Diencephalon (tissue), 1 donor: ENCODE measurements at places on chromosomes 12 and 14. TPM values are rescaled to one million over a fixed set of nuclear protein-coding genes. Genes with fewer than 3 reads are reported as not detected.

Gene RFX4
- total RNA-seq = 16.8 TPM

Gene POTEM
- total RNA-seq = not detected

Gene POMT2
- total RNA-seq = 19.6 TPM

Gene SLC25A47
- total RNA-seq = not detected

Gene KRT73
- total RNA-seq = not detected

Gene MGP
- total RNA-seq = 3.0 TPM

Gene TTC6
- total RNA-seq = 10.4 TPM

Gene A2M
- total RNA-seq = 87.9 TPM

Gene TSPAN19
- total RNA-seq = 0.92 TPM

Gene PPP1R13B
- total RNA-seq = 18.9 TPM

Gene HOXC13
- total RNA-seq = not detected

Gene KRT5
- total RNA-seq = 0.46 TPM

Gene STAC3
- 1.4 TPM for total RNA-seq

Gene MVK
- 16.4 TPM for total RNA-seq

Gene IAPP
- not detected for total RNA-seq

Gene TSHR
- 0.92 TPM for total RNA-seq

Gene GLI1
- 1.6 TPM for total RNA-seq

Gene SYNJ2BP
- 33.7 TPM for total RNA-seq

Gene BDKRB2
- 0.69 TPM for total RNA-seq

Gene RNASE3
- not detected for total RNA-seq

Gene NRL
- total RNA-seq = 2.5 TPM

Gene CMKLR1
- 2.8 TPM for total RNA-seq

Gene RNFT2
- 56.3 TPM for total RNA-seq

Gene PRPF40B
- 14.1 TPM for total RNA-seq

Gene DPY19L2
- total RNA-seq = 35.5 TPM

Gene RD3L
- total RNA-seq = 1.2 TPM

Gene ACOT6
- total RNA-seq = not detected

Gene CDCA4
- total RNA-seq = 10.8 TPM

Gene CLEC2B
- 2.1 TPM for total RNA-seq

Gene ANO2
- 24.9 TPM for total RNA-seq

Gene PROX2
- not detected for total RNA-seq

Gene C14orf132
- 118 TPM for total RNA-seq

Gene GALNT9
- 28.6 TPM for total RNA-seq
